ENCODE measurements at places on chromosomes 5 and 9.

DNA sequence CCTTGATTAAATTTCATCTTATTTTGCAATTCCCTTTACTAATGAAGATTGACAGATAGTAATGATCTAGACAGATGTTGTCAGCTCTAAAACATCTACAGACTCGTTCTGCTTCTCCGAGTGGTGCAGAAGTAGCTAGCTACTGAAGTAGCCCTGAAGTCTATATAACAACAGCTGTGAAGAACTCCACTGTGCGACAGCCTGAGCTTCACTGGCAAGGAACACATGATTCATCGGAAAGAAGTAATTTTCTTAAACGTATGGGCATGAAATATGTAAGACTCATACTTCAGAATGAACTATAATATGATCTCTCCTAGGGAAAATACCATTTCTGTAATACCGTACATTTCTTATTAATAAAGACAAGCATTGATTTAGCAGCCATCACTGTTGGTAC, 96.2 kb downstream of the TRPM3 start:
- DNase-seq, result no peak
- H3K27ac ChIP-seq, result no peak overlapping the region
- H3K27me3 ChIP-seq, result no peaks in the 10 kb centered on the region
- no peaks in the 10 kb centered on the region for H3K4me1 ChIP-seq
- no peaks in the 10 kb centered on the region for H3K36me3 ChIP-seq

DNA sequence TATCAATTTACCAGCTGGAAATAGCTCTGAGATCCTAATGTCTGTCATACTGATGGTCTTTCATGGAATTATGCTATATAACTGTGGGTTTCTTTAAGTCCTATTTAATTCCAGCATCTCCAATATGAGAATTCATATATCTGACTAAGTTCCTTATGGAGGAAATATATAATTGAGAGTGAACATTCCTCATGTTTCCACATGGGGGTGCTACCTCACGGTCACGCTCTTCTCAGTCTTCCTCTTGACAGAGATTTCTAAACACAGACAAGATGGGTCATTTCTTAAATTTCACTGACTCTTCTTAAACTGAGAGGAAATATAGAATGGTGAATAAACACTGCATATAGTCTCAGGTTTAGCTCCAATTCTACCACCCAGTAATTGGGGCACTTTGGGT, 212.1 kb downstream of the SLF1 start:
- H3K27ac ChIP-seq, result no peak overlapping the region
- H3K4me1 ChIP-seq, result no peaks in the 10 kb centered on the region
- DNase-seq, result no peak
- peaks cover 43% of the 10 kb centered on the region for H3K27me3 ChIP-seq
- H3K36me3 ChIP-seq, result peaks cover 2% of the 10 kb centered on the region
- no peak overlapping the region for H3K4me3 ChIP-seq

DNA sequence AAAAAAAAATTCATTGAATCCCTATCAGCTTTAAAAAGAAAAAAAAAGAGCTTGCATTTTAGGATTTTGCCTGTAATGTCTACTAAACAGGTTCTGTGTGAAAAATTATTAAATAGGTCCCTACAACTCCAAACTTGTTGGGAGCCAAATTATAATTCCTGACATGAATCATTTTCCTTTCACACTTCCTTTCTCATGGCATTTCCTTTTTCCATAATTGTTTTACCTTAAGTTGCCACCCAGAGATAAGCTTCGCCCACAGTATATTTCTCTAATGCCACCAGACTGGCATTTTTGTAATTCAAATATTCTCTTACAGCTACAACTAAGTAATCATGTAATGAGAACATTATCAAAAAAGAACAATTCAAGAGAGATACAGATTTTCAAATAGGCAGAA, 348.8 kb downstream of the EFNA5 start:
- H3K4me1 ChIP-seq, result no peaks in the 10 kb centered on the region
- H3K36me3 ChIP-seq, result no peaks in the 10 kb centered on the region
- H3K4me3 ChIP-seq, result no peak overlapping the region
- H3K27me3 ChIP-seq, result no peaks in the 10 kb centered on the region
- no peak overlapping the region for H3K27ac ChIP-seq
- no peak for DNase-seq

GRCh38 chr5:61327760-61328753, 4.0 kb upstream of the ZSWIM6 start:
- DNase-seq, result no peak
- H3K27ac ChIP-seq, result peak overlapping the region; percentile 8
- H3K27me3 ChIP-seq, result peaks cover 42% of the 10 kb centered on the region
- no peak overlapping the region for H3K4me3 ChIP-seq
- peaks cover 25% of the 10 kb centered on the region for H3K4me1 ChIP-seq

DNA sequence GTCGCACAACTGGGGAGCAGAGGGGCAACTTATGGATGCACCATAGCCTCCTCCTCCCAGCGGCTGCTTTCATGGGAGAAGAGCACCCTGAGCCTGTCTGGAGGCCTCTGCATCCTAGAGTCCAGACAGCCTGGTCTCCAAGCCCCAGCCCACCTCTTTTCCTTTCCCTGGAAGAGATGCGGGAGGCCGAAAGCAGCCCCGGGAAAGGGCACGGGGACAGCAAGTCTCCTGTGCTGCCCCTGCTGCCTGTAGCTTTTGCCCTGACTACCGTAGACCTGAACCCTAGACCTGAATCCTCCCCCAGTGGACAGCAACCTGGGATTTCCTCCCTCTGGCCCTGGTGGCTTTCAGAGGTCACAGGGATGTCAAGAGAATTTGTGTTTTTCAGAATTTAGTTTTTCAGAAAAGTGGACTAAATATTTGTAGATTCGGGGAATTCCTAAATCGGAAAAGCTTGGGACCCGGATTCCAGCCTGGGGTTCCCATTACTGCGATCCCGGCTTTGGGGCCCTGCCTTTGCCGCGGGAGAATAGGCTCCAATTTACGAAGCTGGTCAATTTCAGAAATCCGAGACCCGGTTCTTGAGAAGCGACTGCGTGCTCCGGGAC, 4.3 kb upstream of the PITX1 start:
- peaks cover 8% of the 10 kb centered on the region for H3K4me1 ChIP-seq
- H3K27ac ChIP-seq, result no peak overlapping the region
- peak overlapping the region; percentile 58 for H3K4me3 ChIP-seq
- no peak for DNase-seq
- peaks cover 76% of the 10 kb centered on the region for H3K27me3 ChIP-seq
- peaks cover 6% of the 10 kb centered on the region for H3K36me3 ChIP-seq

GRCh38 chr9:123511326-123512277, 155.6 kb downstream of the CRB2 start:
- peaks cover 8% of the 10 kb centered on the region for H3K36me3 ChIP-seq
- no peak overlapping the region for H3K27ac ChIP-seq
- no peak overlapping the region for H3K4me3 ChIP-seq
- no peak for DNase-seq
- H3K4me1 ChIP-seq, result peaks cover 5% of the 10 kb centered on the region
- no peaks in the 10 kb centered on the region for H3K27me3 ChIP-seq

- no peaks in the 10 kb centered on the region for H3K27me3 ChIP-seq
- peaks cover 29% of the 10 kb centered on the region for H3K4me1 ChIP-seq
- H3K36me3 ChIP-seq, result peaks cover 5% of the 10 kb centered on the region
- peak overlapping the region; percentile 95 for H3K4me3 ChIP-seq
Observed at GRCh38 chr9:2016408-2017330, 1.5 kb downstream of the SMARCA2 start.

DNA sequence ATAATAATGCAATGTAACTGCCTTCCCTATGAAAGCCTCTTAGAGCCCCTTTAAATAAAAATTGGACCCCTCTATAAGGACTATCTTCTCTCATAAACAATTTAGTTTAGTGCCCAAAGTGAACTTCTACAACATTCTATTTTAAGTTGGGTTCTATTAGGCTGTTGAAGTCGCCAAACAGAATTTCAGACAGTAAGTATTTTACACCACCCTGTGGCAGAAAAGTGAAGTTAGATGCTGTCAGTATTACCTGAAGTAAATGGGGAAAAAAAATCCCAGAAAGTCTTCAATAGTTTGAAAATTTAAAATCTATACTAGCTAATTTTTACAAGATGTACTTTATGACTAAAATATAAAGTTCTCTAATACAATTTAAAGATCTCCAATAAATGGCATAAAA, 29.5 kb downstream of the CAAP1 start:
- peaks cover 3% of the 10 kb centered on the region for H3K4me1 ChIP-seq
- H3K27me3 ChIP-seq, result no peaks in the 10 kb centered on the region
- H3K4me3 ChIP-seq, result no peak overlapping the region
- H3K27ac ChIP-seq, result no peak overlapping the region
- no peak for DNase-seq

DNA sequence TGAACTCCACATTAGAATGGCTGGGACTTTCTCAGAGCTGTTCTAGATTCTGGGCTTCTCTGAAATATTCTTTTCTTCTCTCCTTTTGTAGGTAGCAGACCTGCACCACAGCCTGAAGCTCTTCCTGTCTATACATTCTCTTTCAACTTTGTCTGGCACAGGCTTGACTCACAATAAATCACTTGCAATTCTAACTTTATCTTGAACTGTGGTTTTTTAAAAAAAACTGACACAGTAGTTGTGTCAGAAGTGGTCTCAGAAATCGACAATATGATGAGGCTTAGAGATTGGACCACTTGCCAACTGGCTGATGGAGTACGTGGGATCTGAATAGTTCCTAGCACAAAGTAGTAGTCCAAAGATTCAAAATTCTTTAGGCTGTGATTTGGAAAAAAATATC, 24.1 kb upstream of the CDH9 start:
- no peak for DNase-seq
- H3K4me3 ChIP-seq, result no peak overlapping the region
- no peaks in the 10 kb centered on the region for H3K27me3 ChIP-seq
- H3K4me1 ChIP-seq, result no peaks in the 10 kb centered on the region
- H3K36me3 ChIP-seq, result no peaks in the 10 kb centered on the region
- no peak overlapping the region for H3K27ac ChIP-seq

DNA sequence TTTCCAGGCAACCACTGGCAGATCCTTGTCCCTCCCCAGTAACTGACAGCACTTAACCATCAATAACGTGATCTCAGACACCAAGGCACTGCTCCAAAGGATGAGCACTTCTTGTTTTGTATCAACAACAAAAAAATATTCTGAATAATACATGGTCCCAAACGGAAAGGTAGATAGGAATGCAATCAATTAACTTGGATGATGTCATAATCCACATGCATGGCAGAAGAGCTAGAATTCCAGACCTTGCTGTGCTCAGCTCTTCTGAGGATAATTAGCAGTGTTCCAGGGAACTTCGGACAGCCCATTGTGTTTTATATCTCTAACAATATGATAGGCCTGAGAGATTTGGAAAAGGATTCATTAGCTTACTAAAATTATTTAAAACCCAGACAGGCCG, 288.4 kb upstream of the PCSK5 start:
- no peak for DNase-seq
- no peak overlapping the region for H3K4me3 ChIP-seq
- peaks cover 16% of the 10 kb centered on the region for H3K27me3 ChIP-seq
- H3K36me3 ChIP-seq, result no peaks in the 10 kb centered on the region
- no peak overlapping the region for H3K27ac ChIP-seq

- no peaks in the 10 kb centered on the region for H3K36me3 ChIP-seq
- peak overlapping the region; percentile 92 for H3K4me3 ChIP-seq
- peaks cover 25% of the 10 kb centered on the region for H3K4me1 ChIP-seq
- H3K27ac ChIP-seq, result peak overlapping the region; percentile 74
- no peaks in the 10 kb centered on the region for H3K27me3 ChIP-seq
Observed at GRCh38 chr5:176646049-176646706, 1.1 kb upstream of the TSPAN17 start.

GRCh38 chr9:126411225-126411947, 84.8 kb downstream of the MVB12B start:
- H3K4me3 ChIP-seq, result peak overlapping the region; percentile 86
- no peak for DNase-seq
- H3K36me3 ChIP-seq, result no peaks in the 10 kb centered on the region
- H3K27ac ChIP-seq, result peak overlapping the region; percentile 95

- no peaks in the 10 kb centered on the region for H3K36me3 ChIP-seq
- H3K27ac ChIP-seq, result no peak overlapping the region
Observed at GRCh38 chr9:23232831-23233230, 593.2 kb downstream of the ELAVL2 start.

DNA sequence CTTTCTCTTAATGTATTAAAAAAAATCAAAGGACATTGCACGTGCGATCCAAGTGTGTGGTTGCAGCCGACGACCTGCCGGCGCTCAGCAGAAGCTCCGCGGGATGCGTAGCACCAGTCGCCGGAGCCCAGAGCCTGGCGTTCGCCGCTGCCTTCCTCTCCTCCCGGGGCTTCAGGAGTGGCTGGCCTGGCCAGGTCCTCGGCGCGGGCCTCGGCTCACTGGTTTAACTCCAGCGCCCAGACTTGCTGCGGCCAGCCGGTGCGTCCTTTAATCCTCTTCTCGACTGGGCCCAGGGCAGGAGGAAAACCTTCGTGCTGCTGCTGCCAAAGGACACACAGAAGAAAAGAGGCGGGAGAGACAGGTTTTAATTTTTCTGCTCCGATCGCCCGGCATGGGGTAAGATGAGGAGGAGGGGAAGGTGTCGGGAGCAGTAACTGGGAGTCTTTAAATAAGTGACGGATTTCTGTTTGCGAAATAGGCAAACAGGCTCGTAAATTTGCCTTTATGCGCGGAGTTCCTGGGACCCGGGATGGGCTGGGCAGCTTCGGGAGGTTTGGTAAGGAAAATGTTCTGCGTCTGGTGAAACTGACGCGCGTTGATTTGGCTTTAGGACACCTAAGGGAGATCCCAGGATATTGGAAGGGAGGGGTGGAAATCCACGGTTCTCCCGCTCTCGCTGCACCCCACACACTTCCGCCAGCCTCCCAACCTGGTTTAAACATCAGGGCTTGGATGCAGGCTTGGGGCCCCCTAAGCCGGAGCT, 2.3 kb downstream of the HAND1 start:
- peaks cover 16% of the 10 kb centered on the region for H3K36me3 ChIP-seq
- no peak overlapping the region for H3K27ac ChIP-seq
- peaks cover 48% of the 10 kb centered on the region for H3K4me1 ChIP-seq

DNA sequence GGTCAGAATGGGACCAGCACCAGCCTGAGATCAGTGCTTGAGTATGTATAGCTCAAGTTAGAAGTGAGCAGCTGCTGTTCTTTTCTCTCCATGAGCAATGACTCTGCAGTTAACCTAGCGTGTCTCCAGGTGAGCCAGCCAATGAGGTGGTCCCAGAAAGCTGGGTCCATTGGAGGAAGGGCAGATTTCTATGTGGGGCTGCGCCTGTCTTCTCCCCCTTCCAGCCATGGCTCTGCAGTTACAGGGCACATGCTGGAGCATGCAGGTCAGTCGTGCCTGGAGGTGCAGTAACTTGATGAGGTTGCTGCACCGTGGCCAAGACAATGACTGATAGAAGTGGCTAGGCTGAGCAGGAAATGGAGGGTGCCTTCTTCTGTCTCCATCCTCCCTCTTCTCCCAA, 29.6 kb upstream of the CXCL14 start:
- no peak overlapping the region for H3K27ac ChIP-seq
- H3K27me3 ChIP-seq, result peaks cover 33% of the 10 kb centered on the region
- no peak for DNase-seq
- H3K36me3 ChIP-seq, result no peaks in the 10 kb centered on the region

GRCh38 chr9:73459817-73460216, 308.2 kb downstream of the ANXA1 start:
- H3K4me3 ChIP-seq, result no peak overlapping the region
- H3K36me3 ChIP-seq, result no peaks in the 10 kb centered on the region
- DNase-seq, result no peak
- no peaks in the 10 kb centered on the region for H3K4me1 ChIP-seq
- no peaks in the 10 kb centered on the region for H3K27me3 ChIP-seq
